Cerebellum (tissue), 4 donors: ENCODE measurements at places on chromosomes 5 and 9.

DNA sequence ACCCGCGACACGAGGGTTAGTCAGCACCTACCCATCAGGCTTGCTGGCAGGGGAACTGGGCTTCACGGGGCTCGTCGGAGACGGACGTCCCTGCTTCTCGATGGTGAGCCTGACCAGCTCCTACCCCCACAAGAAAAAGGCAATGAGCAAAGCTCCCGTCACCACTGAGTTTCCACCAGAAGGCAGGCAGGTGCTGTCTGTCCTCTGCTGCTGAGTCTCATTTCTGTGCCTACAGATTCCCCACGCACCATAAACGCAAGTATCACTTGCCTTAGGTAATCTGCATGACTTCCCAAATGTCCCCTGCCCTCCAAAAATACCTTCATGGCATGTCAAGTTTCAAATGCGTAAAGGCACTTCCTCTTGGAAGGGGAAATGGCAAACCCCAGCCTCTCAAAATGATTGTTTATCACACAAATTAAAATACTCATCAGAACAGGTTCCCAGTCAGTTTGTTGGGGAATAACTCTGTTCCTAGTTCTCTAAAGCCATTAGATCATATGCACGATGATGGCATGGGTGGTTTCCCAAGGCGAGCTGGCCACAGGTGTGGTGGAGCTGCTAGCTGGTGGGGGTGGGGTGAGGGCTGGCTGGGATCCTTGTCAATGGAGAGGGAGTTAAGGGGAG lies 85.0 kb downstream of the PRRT1B start:
- DNase-seq, result no peak

GRCh38 chr9:136324501-136325300 lies 2.6 kb upstream of the GPSM1 start:
- no peak for DNase-seq

GRCh38 chr5:82164176-82164976 lies 113.8 kb downstream of the RPS23 start:
- DNase-seq, result no peak

- DNase-seq, result no peak
These were observed 38.1 kb downstream of the PBX3 start for GRCh38 chr9:125785248-125785751.

GRCh38 chr5:148476302-148476701 lies 92.5 kb downstream of the FBXO38 start:
- no peak for DNase-seq
